ENCODE measurements at places on chromosomes 6 and 20.

GRCh38 chr6:43143235-43144128 lies 27.6 kb upstream of the SRF start:
- DNase-seq = peak; percentile 50

DNA sequence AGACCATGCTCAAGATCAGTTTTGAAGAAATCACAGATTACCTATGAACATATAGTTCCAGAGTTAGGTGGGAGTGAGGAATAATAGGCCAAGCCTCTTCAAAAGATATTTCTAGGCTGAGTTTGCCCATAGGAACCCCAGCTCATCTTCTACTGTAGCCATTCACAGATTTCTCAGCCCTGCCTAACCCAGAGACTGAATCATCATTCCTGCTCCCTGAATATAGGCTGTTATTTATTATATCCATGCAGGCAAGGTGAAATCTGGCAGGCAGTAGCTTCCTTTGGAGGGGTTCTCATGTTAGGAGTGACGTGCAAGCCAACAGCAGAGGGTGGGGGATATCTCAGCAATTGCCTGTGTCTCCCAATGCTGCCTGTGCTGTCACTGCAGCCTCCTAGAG lies 25.6 kb upstream of the ADGRF4 start:
- no peak for DNase-seq

GRCh38 chr6:57209030-57209429 lies 13.1 kb downstream of the RAB23 start:
- DNase-seq = no peak

GRCh38 chr20:33602826-33603590 lies 59.1 kb upstream of the C20orf144 start:
- DNase-seq = no peak

DNA sequence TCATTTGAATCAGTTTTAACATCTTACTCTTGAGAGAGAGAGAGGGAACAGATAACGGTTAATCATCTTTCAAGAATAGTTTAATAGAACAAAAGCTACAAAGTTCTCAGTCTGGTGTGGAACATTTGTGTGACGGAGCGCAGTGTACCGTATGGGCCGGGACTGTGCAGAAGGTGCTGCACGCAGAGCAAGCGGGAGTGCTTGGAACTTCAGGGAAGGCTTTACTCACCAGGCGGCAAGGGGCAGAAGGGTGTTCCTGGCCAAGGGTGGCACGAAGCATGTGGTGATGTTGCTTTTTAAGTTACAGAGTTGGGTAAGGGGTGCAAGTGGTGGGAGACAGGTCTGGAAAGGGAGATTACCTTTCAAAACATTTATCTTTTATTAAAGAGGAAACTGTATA lies 95.7 kb downstream of the TULP4 start:
- no peak for DNase-seq

GRCh38 chr6:16148498-16148897 lies 19.6 kb downstream of the MYLIP start:
- DNase-seq = no peak

GRCh38 chr6:16277101-16277981 lies 39.0 kb downstream of the GMPR start:
- DNase-seq = no peak

GRCh38 chr20:45377269-45377668 lies 856 bp downstream of the TP53TG5 start:
- DNase-seq = no peak

DNA sequence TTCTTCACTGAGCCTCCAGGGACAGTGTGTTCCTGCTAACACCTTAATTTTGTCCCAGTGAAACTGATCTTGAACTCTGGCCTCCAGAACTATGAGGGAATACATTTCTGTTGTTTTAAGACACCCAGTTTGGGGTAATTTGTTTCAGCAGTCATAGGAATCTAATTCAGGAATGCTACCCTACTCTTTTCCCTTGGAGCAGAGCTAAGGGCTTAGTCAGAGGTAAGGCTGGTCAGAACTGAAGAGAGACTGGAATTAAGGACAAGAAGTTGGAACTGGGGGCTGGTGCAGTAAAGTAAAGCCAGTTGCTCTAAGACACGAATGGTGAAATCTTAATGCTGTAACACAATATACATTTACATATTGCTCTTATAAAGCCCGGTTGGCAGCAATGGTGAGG lies 809.7 kb downstream of the MAFB start:
- no peak for DNase-seq

DNA sequence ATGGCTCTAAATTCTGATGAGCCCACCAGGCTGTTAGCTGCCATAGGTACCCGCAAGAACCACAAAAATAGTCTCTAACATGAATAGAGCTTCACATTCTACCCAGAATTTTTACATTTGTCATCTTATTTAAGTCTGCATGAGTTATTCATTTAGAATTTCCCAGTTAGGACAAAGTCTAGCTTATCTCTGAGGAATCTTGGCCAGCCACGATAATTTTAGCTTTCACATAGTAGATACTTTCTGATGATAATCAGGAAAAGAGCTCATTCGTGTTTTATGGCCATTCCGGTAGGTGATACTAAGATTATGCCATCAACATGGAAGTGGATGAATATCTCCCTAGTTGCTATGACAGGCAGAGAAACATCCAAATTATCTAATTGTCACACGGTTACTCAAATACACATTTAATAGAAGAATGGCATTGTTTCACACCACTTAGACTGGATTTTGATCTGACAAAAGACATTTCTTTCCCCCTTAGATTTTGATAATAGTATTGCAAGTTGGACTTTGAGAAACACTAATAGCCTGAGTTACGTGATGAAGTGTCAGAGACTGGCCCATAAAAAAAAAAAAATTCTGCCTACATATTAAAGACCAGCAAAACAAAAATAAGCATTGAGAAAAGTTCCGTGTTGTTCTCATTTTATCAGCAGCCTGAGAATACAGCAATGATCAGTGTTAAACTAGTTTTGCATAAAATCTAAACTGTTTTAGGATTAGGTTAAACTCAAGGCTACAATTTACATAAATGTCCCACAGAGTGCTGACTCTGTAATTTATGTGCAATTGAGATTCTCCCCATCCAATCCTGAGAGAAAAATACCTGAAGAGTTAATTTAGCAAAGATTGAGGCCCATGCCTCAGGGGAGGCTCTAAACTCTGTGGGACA lies 397.5 kb upstream of the ARID1B start:
- no peak for DNase-seq

DNA sequence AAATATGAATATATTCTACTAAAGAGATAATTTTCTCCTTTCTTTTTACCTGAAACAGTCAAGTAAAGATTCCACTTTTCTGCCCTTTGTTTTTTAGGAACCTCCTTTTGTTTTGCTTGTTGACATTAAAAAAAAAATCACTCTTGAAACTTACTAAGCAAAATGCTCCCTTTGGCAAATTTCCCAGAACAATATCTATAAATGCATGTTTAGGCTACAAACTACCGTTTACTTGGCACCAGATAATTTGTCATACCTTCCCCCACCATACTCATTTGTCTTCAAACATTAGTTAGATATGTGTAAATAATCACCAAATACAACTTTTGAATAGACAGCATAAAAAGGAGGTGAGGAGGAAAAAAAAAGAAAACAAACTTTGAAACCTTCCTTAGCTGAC lies 604.7 kb downstream of the RFPL4B start:
- DNase-seq = no peak

- no peak for DNase-seq
Measured at GRCh38 chr6:163679753-163680152, 265.2 kb downstream of the QKI start.

GRCh38 chr6:40640599-40641227 lies 53.5 kb upstream of the LRFN2 start:
- DNase-seq = no peak

Data from stimulated activated CD4-positive, alpha-beta T cell treated with anti-CD3 and anti-CD28 coated beads, Interleukin-1b, Interleukin-23, amount 100 ng/mL, for 1 hour (primary cell).